Tracheal epithelial cell (primary cell): ENCODE measurements at places on chromosomes 2 and 18. TPM values are rescaled to one million over a fixed set of nuclear protein-coding genes. Genes with fewer than 3 reads are reported as not detected.

Gene COLEC11
- total RNA-seq: not detected in 2 replicates

Gene IL1RL1
- 7.5 and 11.6 TPM in 2 replicates for total RNA-seq

Gene TMEM37
- 0.72 TPM in 1 of 2 replicates, not detected in the other for total RNA-seq

Gene ACMSD
- total RNA-seq: 1.7 TPM in 1 of 2 replicates, not detected in the other

Gene CNTNAP5
- not detected in 2 replicates for total RNA-seq

Gene LYPD6B
- 4.6 and 5.5 TPM in 2 replicates for total RNA-seq

Gene LGALSL
- 13.0 and 14.0 TPM in 2 replicates for total RNA-seq

Gene MREG
- 24.3 and 77.8 TPM in 2 replicates for total RNA-seq

Gene FAM228A
- 0.43 TPM in 1 of 2 replicates, not detected in the other for total RNA-seq

Gene CBLN2
- total RNA-seq: not detected in 2 replicates

Gene OTOS
- total RNA-seq: not detected in 2 replicates

Gene DCDC2C
- not detected in 2 replicates for total RNA-seq

Gene KCNS3
- total RNA-seq: 3.0 and 20.2 TPM in 2 replicates

Gene B3GNT7
- total RNA-seq: 0.21 and 1.7 TPM in 2 replicates

Gene ASXL2
- total RNA-seq: 5.8 and 8.5 TPM in 2 replicates

Gene APCDD1
- under 0.01 TPM in 1 of 2 replicates, not detected in the other for total RNA-seq

Gene TUBA4A
- total RNA-seq: 75.5 and 161 TPM in 2 replicates

Gene TUBB8B
- total RNA-seq: 0.24 TPM in 1 of 2 replicates, not detected in the other

Gene PPP4R1
- total RNA-seq: 192 and 258 TPM in 2 replicates

Gene KCNK3
- 4.3 TPM in 1 of 2 replicates, not detected in the other for total RNA-seq

Gene ARHGAP28
- total RNA-seq: 0.21 and 0.72 TPM in 2 replicates

Gene ITGB6
- total RNA-seq: 36.2 and 167 TPM in 2 replicates

Gene SLC30A3
- not detected in 2 replicates for total RNA-seq

Gene SKA1
- total RNA-seq: 0.85 and 1.2 TPM in 2 replicates

Gene ACTR3
- 178 and 290 TPM in 2 replicates for total RNA-seq

Gene AFF3
- under 0.01 TPM in 1 of 2 replicates, not detected in the other for total RNA-seq

Gene UGT1A3
- total RNA-seq: 0.24 TPM in 1 of 2 replicates, not detected in the other

Gene ATP8B1
- total RNA-seq: 29.2 and 39.0 TPM in 2 replicates

Gene NLRC4
- total RNA-seq: 0.21 TPM in 1 of 2 replicates, not detected in the other

Gene TUBA4B
- total RNA-seq: not detected in 2 replicates

Gene PCARE
- total RNA-seq: not detected in 2 replicates

Gene TDRD15
- total RNA-seq: under 0.01 TPM in 1 of 2 replicates, not detected in the other

Gene TBC1D8
- 14.7 and 39.9 TPM in 2 replicates for total RNA-seq

Gene TNFRSF11A
- total RNA-seq: 0.21 and 0.72 TPM in 2 replicates

Gene ANTXR1
- total RNA-seq: 3.2 and 4.6 TPM in 2 replicates

Gene GALR1
- not detected in 2 replicates for total RNA-seq

Gene CFAP210
- total RNA-seq: not detected in 2 replicates

Gene TMEM178A
- total RNA-seq: 0.43 TPM in 1 of 2 replicates, not detected in the other

Gene NXPH2
- total RNA-seq: not detected in 2 replicates

Gene PLEKHM3
- total RNA-seq: 13.4 and 16.9 TPM in 2 replicates

Gene COBLL1
- total RNA-seq: 6.7 and 10.4 TPM in 2 replicates

Gene SERTAD2
- total RNA-seq: 8.0 and 9.0 TPM in 2 replicates

Gene LRP1B
- total RNA-seq: under 0.01 TPM in 1 of 2 replicates, not detected in the other

Gene CRIM1
- 45.4 and 121 TPM in 2 replicates for total RNA-seq

Gene ANKRD62
- 0.21 TPM in 1 of 2 replicates, not detected in the other for total RNA-seq

Gene LRRC30
- not detected in 2 replicates for total RNA-seq

Gene COLEC12
- total RNA-seq: under 0.01 and 0.24 TPM in 2 replicates

Gene NTSR2
- total RNA-seq: not detected in 2 replicates

Gene ANKRD30BL
- total RNA-seq: under 0.01 TPM in 1 of 2 replicates, not detected in the other

Gene DDX1
- total RNA-seq: 66.3 TPM in 2 replicates

Gene USP40
- total RNA-seq: 17.6 and 23.9 TPM in 2 replicates

Gene EMX1
- under 0.01 TPM in 1 of 2 replicates, not detected in the other for total RNA-seq

Gene RAX
- not detected in 2 replicates for total RNA-seq

Gene SUPT7L
- 17.1 and 19.4 TPM in 2 replicates for total RNA-seq

Gene SERPINB11
- total RNA-seq: not detected in 2 replicates

Gene ANO7
- 0.24 TPM in 1 of 2 replicates, not detected in the other for total RNA-seq

Gene IL1B
- total RNA-seq: 31.8 and 169 TPM in 2 replicates

Gene EML4
- 24.3 and 25.1 TPM in 2 replicates for total RNA-seq

Gene HOXD11
- 0.96 TPM in 1 of 2 replicates, not detected in the other for total RNA-seq
